ENCODE measurements at places on chromosomes 4 and X.

- DNase-seq: no peak
Measured at GRCh38 chrX:1894026-1894294, 279.1 kb downstream of the ASMT start.

GRCh38 chrX:3549411-3549911, 164.0 kb downstream of the PRKX start:
- DNase-seq: no peak

DNA sequence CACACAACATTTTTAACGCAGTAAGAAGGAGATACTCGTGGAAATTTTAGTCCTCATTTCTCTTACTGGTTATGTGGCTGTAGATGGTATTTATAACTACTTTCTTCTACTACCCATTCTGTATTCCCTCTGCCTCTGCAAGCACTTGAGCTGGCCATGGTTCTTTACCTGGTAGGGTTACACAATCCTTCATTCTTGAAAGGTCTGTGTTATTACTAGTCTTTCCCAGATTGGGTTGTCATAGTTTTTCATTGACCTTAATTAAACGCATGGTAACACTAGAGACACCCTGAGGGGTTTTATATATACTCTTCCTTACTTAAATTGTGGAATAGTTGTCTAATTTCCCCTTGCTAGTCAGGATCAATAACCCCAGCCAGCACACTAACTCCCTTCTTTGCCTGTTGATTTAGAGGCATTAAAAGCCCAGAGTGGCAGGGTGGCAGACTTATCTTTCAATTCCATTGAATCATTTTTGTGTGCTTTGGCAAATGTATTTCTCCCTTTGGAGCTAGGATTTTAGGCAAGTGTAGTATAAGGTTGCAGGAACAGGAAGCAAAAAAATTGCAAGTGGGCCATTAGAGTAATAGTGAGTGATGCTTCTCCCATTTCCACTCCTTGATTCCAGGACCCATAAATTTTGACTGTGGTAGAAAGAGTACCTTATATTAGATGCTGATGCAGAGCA, 113.6 kb upstream of the EMCN start:
- no peak for DNase-seq

DNA sequence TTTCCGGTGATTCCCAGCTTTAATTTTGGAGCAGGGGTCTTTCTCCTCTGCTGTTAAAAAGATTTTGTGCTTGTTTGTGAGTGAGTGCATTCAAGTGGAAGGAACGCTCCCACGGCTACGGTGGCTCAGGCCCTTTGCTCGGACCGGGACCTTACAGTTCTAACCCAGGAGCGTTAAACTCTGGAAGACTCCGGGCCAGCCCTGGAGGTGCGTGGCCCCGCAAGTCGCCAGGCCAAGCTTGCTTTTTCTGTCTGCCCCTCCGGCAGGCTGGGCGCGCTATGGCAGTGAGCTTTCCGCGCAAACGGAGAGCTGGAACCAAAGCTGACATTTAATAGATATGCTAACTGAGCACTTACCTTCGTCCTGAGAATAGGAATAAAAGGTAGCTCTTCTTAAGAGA, 18.3 kb upstream of the PITX2 start:
- DNase-seq: no peak

DNA sequence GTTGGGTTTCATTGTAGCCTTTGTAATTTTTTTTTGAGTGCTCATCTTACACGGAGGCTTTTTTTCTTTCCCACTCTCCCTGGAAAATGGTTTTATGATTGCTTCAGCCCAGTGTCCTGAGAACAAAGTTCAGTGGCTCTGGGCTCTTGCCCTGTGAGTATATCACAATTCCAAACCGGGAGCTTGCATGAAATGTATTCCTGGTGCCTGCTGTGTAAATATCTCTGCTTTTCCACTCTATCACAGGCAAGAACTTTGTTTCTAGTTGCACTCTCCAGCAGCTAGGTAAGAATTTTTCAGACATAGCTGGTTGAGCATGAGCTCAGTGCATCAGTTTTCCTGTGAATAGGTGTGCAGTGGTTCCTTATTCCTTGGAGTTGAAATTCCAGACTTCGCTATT, 60.8 kb downstream of the SUPT20HL2 start:
- no peak for DNase-seq

- DNase-seq: no peak
Measured at GRCh38 chrX:141201962-141202361, 25.0 kb upstream of the LDOC1 start.

DNA sequence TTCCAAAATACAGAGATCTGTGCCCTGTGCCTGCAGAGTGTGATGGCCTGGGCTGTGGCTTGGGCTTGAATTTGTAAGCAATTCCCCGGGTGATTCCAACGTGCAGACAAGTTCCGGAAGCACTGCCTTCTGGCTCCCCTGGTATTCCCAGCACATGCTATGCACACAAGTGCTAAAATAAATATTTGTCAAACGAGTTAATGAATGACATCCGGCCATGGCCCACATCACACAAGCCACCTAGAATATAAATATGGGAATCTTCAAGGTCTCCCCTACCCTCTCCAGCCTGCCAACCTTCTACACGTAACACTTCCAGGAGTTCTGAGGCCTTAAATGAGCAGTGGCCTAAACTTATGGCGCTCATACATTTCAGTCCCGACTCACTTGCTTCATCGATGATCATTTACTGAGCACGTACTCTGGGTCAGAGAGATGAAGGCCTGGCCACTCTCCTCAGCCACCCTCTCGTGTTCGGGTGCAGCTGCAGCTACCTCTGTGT, 21.3 kb downstream of the DCTD start:
- DNase-seq: no peak

DNA sequence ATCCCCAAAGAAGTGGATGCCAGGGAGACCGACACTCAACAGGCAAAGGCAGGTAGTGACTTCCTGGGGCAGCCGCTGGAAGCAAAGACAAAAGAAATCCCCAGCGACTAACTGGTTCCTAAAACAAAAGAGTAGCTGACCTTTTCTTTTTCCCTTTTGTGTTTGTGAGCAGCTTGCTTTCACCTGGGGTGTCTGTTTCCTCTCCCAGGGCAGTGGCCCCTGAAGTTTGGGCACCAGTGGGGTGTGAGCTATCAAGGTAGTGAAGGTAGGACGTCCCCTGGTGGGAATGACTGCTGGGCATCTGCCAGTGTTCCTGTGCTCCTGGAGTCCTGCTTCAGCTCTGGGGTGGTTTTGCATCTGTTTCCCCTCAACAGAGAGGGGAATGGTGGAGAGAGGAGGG, 41.6 kb upstream of the STIM2 start:
- no peak for DNase-seq

GRCh38 chrX:7568130-7568529, 274.8 kb upstream of the VCX start:
- no peak for DNase-seq

DNA sequence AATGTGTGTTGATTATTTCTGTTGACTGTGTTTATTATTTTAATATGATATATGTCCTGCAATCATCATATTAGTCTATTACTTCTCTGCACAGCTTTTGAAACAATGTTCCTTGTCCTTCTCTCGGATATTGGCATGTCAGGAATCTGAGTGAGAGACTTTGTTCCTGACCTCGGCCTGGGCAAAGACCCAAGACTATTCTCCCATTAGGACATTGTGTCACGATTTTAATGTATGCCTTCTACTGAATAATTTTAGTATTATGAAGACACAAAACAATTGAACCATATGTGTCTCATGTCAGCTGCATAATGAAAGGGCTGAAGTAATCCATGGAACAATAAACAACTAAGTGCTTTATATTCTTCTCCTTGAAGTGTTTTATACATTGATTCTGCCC, 580.8 kb upstream of the TENM3 start:
- peak; percentile 61 for DNase-seq

- peak; percentile 79 for DNase-seq
Measured at GRCh38 chrX:153460826-153461225, 9.6 kb downstream of the HAUS7 start.

DNA sequence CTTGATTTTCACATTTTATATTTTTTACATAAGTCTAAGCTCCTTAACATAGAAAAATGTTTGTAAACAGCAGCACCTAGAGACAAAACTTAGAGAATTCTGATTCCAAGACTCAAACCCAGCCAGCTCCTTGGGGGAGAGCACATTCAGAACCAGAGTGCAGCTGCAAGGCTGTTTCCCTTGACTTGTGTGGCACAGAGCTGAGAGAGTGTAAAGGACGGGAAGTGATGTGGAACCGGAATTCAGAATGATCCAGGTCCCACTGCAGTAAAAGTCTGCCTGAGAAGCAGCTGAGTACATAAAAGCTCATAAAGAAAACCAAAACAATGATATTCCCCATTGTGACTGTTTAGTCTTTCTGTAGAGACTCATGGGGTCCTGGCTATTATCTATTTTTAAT, 713.8 kb downstream of the RAB28 start:
- no peak for DNase-seq

DNA sequence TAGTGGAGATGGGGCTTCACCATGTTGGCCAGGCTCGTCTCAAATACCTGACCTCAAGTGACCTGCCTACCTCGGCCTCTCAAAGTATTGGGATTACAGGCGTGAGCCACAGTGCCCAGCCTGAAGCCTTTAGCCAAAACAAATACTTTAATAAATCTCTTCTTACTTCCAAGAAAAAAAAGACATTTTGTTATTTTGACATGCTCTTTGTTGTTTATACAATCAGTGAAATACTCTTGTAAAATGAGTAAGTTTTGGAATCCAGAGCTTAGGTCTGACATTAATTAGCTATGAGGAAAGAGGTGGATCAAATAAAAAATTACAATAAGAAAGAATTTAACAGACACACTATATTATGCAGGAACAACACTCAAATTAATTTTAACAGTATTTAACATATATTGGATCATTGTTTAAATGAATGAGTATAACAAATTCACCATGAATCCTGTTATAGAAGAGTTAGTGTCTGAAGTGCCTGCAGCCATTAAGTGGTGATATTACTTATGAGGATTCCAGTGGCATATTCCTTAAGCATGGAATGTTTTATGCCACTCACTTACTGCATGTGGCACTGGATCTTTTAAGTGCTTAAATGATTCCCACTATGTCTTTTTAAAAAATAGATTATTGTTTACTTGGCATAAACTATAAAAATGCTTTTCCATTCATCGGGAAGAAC, 260.1 kb upstream of the GIMD1 start:
- no peak for DNase-seq

DNA sequence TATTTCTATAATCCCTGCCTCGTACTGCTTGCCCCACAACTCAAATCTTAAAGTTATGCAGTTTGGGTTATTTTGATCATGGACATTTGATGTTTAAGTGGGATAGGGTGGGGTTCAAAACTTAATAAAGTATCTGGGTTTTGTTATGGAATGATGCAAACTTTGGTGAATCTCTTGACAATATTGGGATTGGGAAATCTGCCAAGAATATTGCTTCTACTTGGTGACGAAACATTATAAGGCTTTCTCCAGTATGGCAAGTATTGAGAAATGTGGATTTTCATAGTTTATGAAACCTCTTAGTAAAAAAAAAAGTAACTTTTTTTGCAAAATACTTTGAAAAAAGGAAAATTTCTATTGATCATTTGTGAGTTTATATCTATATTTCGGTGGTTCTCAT, 130.8 kb upstream of the SFRP2 start:
- DNase-seq: no peak

Measured in HAP-1 (cell line).